ENCODE measurements at places on chromosomes 1 and 21.

- DNase-seq: no peak
Measured at GRCh38 chr1:221740993-221741702, 741 bp downstream of the DUSP10 start.

- DNase-seq: no peak
Measured at GRCh38 chr1:241131636-241132194, 225.3 kb downstream of the RGS7 start.

DNA sequence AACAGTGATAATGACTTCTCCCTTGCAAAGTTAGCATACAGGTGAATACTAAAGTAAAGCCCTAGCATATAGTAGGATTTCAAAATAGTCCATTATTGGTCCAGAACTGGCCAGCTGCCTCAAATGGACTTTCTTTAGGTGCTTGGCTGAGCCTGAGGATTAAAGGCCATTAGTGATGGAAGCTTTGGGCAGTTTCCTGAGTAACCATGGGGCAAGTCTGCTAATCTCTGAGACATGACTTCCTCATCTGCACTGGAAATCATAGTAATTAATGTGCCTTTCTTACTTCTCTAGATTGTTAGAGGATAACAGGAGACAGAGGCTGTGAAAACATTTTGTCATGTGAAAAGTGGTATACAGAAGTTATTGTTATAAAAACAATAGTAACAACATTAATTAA is 156.5 kb upstream of the UBE2U start:
- no peak for DNase-seq

DNA sequence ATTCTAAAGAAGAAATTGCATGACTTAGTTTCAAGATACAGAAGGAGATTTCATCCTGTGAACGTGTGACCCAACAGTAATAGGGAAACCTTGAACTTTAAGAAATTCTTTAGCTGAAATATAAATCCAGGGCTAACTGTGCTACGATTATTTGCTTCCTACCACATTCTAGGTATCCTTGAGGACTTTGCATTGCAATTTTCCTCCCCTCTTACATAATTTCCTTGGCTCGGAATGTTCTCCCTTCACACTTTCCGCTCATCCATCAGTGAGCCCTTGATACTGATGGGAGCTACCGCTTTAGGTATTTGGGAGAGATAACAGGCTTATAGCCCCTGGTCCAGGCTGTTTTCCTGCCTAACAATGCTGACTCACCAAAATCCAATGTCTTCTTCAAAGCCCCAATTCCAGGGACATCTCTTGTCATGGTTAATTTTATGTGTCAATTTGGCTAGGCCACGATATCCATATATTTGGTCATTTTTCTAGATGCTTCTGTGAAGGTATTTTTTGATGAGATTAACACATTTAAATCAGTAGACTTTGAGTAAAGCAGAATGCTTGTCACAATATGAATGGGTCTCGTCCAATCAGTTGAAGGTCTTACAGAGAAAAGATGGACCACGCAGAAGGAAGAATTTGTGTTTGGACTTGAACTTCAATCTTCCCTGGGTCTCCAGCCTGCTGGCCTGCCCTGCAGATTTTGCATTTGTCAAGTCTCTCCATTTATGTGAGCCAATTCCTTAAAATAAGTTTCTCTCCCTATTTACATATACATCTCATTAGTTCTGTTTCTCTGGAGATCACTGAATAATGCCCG is 121.2 kb downstream of the PTPN14 start:
- no peak for DNase-seq

DNA sequence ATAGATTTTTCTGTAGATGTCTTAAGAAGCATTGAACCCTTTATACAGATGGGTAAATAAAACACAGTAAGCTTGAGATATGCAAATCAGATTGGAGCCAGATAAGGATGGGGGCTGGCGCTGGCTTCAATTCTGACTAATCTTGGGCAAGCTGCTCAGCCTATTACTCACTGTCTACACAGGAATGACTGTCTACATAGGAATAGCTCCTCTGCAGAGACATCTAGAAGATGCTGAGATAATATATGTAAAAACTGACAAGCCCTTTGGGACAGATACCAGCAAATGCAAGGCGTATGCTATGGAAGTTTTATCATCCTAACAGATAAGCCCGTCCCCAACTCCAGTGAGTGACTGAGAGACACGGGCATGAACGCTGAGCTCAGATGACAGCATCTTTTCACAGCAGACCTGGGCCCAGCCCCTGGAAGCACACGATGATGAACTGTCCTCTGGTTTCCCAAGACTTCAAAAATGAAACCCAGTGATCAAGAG is 1.7 kb downstream of the CLDN14 start:
- DNase-seq: no peak

DNA sequence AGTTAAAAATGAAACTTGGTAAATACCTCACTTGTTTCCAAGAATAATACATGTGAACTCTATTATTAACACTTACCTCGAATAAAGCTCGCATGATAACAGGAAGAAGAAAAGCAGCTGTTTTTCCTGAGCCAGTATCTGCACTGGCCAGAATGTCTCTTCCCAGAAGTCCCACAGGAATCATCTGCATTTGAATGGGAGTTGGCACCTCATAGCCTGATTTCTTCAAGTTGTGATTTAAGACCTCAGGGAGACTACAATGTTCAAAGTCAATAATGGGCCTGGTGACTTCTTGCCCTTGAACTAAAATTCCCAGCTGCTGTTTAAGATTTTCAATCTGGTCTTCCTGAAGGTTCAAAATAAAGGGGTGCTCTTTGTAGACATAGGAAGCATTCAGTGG is 3.8 kb downstream of the DDX59 start:
- no peak for DNase-seq

- no peak for DNase-seq
Measured at GRCh38 chr21:36211660-36212512, 55.3 kb downstream of the DOP1B start.

DNA sequence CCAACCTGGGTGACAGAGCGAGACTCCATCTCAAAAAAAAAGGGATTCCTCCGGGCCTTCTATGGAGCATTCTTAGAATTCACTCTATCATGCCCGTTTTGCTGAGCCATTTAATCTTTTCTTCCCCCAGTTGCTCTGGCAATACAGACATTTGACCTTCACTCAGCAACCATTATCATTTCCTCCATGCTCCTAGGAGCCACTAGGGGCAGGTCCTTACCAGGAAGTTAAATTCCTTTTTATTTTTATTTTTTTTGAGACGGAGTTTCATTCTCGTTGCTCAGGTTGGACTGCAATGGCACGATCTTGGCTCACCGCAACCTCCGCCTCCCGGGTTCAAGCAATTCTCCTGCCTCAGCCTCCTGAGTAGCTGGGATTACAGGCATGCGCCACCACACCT is 9.7 kb upstream of the CGN start:
- DNase-seq: no peak

Measured in NK-92 treated with Interleukin-12 subunit alpha and Interleukin-12 subunit beta, amount 100 ng/mL, for 24 hours (cell line).